ENCODE measurements at places on chromosomes 4 and X.

GRCh38 chr4:177517862-177518261, 75.6 kb upstream of the AGA start:
- no peak for DNase-seq

- no peak for DNase-seq
These were observed 8.8 kb upstream of the DGAT2L6 start for GRCh38 chrX:70168238-70169188.

- peak; percentile 9 for DNase-seq
These were observed 1.3 kb downstream of the TMEM165 start for GRCh38 chr4:55397126-55397436.

- no peak for DNase-seq
These were observed 3.1 kb upstream of the SOX3 start for GRCh38 chrX:140507982-140508305.

DNA sequence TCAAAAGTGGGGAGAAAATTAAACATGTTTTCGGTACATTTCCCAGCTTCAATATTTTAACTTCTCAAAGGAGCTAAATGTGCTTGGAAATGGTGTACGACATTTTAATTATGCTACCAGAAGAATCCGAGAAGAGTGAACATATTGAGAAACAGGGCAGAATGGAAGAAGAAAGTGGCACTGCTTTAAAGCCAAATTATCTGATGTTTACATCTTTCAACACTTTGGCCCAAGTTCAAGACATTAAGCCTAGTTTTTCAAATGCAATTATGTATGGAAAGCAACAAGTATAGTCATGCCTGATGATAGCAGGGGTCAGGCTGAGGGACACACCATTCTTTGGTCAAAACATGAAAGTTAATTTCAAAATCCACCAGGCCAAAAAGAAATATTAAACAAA, 577.9 kb upstream of the ZFP42 start:
- DNase-seq, result no peak

DNA sequence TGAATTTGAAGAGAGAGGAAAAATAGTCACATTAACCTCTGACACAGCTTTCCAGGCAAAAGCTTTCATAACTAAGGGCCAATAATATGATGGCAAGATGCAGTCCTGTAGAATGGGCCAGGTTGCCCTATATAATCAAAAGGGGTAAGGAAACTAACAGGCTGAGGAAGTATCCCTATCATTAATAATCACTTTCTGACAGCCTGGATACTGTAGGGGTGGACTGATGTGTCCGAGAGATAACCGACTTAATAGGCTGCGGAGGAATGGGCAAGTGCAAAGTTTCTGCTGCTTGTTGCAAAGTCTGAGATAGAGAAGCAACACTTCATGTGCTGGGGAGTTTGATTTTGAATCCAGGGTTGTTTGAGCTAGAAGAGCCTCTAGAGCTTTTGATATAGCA, 94.8 kb downstream of the DNAAF6 start:
- no peak for DNase-seq

DNA sequence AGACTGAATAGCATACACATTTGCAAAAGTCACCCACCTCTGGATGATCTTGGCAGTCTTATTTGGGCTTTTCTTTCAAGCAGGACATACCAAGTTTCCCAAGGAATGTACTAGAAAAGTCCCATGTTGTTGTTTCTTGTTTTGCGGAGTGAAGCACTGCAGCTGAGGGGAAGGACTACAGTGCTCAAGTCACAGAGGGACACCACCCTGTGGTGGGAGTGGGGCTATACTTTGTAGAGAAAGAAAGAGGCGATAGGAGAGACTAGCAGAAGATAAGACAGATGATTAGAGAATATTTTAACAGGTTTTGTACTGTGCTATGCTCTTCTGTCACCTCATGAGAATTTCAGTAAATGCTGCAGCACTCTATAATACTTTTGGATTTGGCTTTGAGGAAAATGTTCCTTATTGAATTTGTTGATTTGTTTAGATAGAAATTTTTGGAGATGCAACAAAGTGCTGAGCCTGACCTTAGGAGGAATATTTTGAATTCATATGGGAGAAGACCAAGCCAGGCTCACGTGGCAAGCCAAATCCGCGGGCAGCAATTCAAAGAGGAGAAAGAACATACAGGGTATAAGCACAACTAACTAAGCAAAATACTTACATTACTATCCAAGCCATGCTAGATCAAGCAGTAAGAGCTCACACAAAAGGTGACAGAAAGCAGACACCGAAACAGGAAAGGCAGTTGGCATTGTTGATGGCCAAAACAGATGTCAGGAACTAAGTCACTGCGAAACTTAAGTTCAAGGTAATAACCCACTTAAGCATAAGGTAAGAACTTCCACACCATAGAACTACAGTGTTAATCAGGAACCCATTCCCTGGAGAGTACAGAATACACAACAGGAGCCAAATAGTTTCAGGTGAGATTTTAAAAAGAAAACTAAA, 280.3 kb upstream of the INTU start:
- DNase-seq, result no peak

DNA sequence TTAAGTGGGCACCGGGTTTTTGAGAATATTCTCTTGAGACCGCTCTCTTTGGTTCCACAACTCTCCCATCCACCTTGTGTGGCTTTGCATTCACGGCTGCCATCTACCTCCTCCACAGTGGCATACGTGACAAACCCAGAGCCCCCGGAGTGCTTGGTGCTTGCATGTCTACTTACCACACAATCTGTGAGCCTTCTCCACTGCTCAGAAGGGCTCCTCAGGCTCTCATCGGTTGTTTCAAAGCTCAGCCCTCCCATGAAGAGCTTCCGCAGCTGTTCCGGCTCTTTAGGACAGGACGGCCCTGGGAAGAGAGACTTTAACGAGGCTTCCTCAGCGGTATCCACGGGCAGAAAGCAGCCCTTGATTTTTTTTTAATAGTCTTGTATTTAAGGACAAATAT, 167.6 kb upstream of the ANK2 start:
- no peak for DNase-seq

DNA sequence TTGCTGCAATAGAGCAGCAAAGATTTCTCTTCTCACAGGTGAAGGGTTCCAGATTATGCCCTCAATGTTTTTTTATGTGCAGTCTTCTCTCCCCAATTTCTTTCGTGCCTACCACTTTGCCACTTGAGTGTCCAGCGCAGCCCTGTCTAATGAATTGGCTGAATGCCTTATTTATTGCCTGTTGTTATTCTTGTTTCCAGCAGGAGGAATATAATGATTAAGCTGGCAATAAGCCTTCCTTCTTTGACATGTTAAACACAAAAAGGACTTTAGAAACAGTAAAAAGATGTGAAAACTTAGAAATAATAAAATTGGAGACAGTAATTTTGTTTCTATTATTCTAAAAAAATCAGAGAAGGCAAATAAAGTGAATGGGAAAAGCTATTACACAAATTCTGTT, 34.6 kb upstream of the FRAS1 start:
- DNase-seq, result no peak

DNA sequence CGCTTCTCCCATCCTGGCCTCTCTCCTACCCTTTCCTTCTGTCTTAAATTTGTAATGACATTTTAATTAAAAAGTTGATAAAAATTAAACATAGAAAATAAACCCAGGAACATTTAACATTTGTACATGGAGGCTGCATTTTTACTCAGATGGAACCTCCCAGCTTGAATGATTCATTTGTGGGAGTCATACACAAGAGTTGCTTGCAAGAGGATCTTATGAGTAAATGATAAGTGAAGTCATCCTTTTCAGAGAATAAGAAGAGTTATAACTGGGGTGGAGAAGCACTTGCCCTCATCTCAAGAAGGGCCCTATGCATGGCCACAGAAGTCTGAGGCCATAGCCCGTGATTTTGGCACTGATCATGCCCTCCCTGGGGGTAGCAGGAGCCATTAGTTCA, 482.9 kb upstream of the BOD1L1 start:
- no peak for DNase-seq

DNA sequence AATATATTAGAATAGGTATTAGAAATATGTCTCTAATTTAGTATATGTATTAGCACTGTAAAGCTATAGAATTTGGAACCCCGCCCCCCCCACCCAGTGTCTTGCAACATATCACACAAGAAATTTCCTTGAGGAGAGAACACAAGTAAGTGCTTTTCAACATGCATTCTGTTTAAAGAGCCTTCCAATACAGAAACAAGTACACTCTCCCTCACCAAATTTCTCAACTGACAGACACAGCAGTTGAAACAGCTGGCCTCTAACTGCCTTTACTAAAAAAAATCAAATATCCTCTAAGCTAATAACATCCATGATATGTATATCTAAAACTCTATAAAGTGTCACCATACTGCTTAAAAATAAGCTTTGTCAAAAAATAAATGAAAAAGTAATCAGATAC, 12.4 kb downstream of the CAMK2D start:
- DNase-seq, result no peak

GRCh38 chr4:176789955-176790354, 2.8 kb downstream of the VEGFC start:
- DNase-seq, result no peak

- no peak for DNase-seq
These were observed 55.4 kb downstream of the ZFX start for GRCh38 chrX:24204958-24205357.

GRCh38 chr4:2963966-2964471, 648 bp downstream of the GRK4 start:
- DNase-seq, result peak; percentile 20

- DNase-seq, result no peak
These were observed 41.3 kb upstream of the VCX start for GRCh38 chrX:7801711-7802110.

GRCh38 chr4:93865650-93866049, 37.1 kb downstream of the ATOH1 start:
- no peak for DNase-seq

GRCh38 chrX:38178396-38178795, 42.3 kb downstream of the SRPX start:
- no peak for DNase-seq

GRCh38 chr4:139819082-139819481, 153.5 kb downstream of the MGST2 start:
- DNase-seq, result no peak

DNA sequence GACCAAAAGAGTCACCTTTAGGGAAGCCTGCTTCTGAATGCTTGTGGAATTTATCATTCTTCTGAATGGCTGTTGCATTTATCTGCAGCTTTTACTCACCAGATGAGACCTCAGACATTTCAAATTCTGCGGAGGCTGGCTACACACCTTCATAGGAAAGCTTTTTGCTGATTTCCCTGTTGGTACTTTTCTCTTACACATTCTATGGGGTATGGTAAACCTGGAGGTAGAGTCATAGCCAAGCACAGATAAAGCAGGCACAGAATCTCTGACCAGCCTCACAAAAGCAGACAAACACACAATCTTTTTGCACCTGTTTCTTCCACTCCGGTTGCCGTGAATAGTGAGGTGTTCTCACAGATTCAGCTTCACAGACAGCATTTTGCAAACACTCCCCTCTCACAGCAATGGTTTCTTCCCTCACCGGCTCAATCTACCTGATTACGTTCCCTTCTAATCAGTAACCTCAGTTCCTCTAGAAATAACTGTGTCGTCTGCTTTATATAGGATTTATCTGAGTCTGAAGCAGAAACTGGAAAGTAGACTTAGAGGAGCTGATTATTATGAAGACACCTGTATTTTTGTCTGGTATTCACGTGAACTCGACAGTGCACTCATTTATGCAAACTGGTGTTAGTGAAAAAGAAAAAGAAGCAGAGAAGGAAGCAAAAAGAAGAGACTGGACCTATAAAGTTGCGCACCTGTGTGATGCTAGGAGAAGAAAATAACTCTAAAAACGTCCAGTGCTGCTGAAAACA, 83.1 kb downstream of the DMD start:
- DNase-seq, result no peak

Measured in thoracic aorta (tissue), 2 donors.